Endothelial cell (in vitro differentiated cells): ENCODE measurements at places on chromosomes 11 and 22. TPM values are rescaled to one million over a fixed set of nuclear protein-coding genes. Genes with fewer than 3 reads are reported as not detected.

DNA sequence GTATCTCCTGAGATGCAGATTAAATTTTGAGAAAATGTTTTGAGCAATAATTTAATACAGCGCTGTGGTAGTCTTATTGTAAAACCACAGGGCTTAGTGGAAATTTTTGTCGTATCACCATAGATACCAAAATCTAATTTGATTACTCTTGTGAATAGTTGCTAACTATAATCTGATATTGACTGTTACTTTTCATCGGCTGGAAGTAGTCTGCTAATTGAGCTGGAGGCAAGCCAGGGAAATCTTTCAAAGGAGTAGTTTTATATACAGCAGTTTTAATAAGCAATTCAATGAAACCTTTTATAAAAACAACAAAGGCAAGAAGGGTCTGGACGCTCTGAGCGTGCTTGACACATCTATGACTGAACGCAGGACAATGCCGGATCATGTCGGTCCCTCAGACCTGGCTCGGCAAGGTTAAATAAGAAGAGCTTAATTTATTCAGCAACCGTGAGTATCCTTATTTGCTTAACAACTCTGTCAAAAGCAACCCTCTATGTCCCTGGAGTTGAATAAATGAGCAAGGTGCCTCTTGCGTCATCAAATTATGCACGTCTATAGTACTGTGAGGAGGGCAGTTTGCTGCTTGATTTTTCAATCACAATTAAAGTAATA, 121.2 kb downstream of the NCAM1 start:
- H3K4me1 ChIP-seq, result no peaks in the 10 kb centered on the region
- no peaks in the 10 kb centered on the region for H3K27me3 ChIP-seq
- H3K27ac ChIP-seq, result no peak overlapping the region
- no peak overlapping the region for H3K4me3 ChIP-seq

GRCh38 chr11:46237248-46238077, 40.0 kb upstream of the CREB3L1 start:
- H3K27ac ChIP-seq, result peak overlapping the region; percentile 77
- H3K4me3 ChIP-seq, result peak overlapping the region; percentile 95
- peak; percentile 56 for DNase-seq
- H3K4me1 ChIP-seq, result peaks cover 24% of the 10 kb centered on the region
- H3K27me3 ChIP-seq, result peaks cover 14% of the 10 kb centered on the region

GRCh38 chr22:49203859-49204598, 623.6 kb downstream of the BRD1 start:
- H3K27me3 ChIP-seq, result peaks cover 9% of the 10 kb centered on the region
- no peak overlapping the region for H3K4me3 ChIP-seq
- no peaks in the 10 kb centered on the region for H3K36me3 ChIP-seq
- no peak overlapping the region for H3K27ac ChIP-seq
- no peaks in the 10 kb centered on the region for H3K4me1 ChIP-seq

LRRN4CL gene
- total RNA-seq, result 0.44 TPM

CLCF1 gene
- total RNA-seq, result 12.6 TPM

XNDC1N gene
- 3.5 TPM for total RNA-seq
